Esophagus muscularis mucosa (tissue), 4 donors: ENCODE measurements at places on chromosomes 12 and 14. TPM values are rescaled to one million over a fixed set of nuclear protein-coding genes. Genes with fewer than 3 reads are reported as not detected.

The STON2 gene
- total RNA-seq: 8.7 TPM

GRCh38 chr14:78488938-78489337 is 318.8 kb downstream of the NRXN3 start:
- no peak for DNase-seq

DNA sequence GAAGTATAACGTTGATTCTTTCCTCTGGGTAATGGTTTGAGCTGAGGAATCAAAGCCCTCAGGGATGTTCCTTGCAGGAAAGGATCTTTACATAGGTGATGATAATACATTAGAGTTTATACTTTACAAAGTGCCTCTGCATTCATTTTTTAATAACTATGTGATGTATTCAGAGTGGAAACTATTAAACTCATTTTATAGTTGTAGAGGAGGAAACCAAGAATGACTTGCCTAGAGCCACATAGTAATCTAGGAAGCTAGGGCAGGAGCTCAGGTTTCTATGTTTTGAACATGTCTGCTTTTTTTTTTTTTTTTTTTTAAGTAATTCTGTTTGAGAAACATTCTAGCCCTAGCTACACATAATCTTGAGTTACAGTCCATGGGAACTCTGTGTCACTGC is 117.3 kb downstream of the TXNDC16 start:
- no peak for DNase-seq

The PZP gene
- not detected for total RNA-seq

The SERPINA1 gene
- total RNA-seq: 2.3 TPM

GRCh38 chr14:20204721-20205120 is 14.0 kb downstream of the OR11G2 start:
- no peak for DNase-seq

The ADAM21 gene
- total RNA-seq: not detected

The NPAS3 gene
- 7.3 TPM for total RNA-seq

- no peak for DNase-seq
Measured at GRCh38 chr12:119179335-119180021, 747 bp downstream of the HSPB8 start.

DNA sequence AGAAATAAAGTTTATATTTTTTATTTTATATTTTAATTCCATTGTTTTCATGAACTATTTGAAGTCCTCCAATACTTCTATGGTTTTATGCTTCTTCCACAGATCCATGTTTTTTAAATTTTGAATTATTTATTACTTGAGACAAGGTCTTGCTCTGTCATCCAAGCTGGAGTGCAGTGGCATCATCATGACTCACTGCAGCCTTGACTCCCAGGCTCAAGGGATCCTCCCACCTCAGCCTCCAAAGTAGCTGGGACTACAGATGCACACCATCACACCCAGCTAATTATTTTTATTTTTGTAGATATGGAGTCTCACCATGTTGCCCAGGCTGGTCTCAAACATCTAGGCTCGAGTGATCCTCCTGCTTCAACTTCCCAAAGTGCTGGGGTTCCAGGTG is 28.8 kb upstream of the DLGAP5 start:
- no peak for DNase-seq

The PMEL gene
- not detected for total RNA-seq

GRCh38 chr12:49626169-49626835 is 2.9 kb downstream of the PRPF40B start:
- DNase-seq: no peak

DNA sequence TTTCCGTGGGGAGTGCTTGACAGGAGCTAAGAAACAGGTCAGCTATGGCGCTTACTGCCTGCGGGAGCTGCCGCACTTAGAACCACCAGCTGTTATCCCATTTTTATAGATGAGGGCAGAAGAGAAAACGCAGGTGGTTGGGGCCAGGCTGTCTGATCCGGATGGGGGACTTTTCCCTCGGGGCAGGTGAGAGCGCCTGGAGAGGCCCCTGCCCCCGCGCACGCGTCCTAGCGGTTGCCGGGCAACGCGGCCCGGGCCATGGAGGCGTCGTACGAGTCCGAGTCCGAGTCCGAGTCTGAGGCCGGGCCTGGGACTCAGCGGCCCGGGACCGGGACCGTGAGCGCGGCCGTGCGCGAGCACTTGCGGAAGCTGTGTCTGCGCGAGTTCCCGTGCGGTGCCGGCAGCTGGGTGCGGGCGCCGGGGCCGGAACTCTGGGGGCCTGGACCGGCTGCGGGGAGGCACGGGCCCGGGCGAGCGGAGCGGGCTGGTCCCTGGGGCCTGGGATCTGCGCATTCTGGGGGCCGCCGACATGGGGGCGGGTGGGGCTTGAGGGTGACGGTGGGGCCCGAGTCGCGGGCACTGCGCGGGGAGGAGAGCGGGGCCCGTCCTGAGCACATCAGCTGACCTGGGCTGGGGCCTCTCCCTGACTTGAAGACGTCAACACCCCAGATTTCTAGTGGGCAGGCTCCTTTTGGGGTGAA is at the start of gene LRRC43:
TSS of gene LRRC43 (plus strand) at position 237 of the 701 bp plus-strand sequence. CDS start at position 259, 22 bp downstream.
- no peak for DNase-seq

The TCL1A gene
- total RNA-seq: not detected

- no peak for DNase-seq
Measured at GRCh38 chr12:57104292-57104910, 6.8 kb downstream of the STAT6 start.

DNA sequence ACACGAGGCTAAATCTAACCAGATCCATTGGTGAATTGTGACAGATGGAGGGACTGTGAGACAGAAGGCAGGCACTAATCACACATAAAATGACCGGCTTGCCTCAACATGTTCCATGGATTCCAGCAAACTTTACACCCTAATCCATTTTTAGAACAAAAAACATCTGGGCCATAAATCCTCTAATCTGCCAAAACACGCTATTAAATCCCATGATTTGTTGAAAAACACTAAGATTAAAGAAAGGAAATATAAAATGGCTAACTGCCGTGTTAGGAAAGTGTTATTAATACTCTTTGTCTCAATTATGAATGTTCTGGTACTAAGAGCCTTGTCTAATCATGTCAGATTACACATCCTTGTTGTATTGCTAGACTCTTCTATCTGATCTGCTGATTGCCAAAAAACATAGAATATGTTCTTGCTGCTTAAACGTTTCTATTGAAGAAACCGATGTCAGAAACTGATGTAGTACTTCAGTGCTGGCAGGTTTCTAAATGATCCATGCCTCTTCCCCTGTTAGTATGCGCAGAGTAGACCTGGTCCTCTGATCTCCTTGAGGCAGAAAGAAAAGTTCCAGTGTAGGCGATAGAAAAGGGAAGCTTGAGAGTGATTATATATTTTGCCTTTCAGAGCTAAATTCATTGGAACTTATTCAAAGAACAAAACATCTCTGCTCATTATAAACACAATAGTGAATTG is 384.9 kb downstream of the SOX5 start:
- DNase-seq: no peak

DNA sequence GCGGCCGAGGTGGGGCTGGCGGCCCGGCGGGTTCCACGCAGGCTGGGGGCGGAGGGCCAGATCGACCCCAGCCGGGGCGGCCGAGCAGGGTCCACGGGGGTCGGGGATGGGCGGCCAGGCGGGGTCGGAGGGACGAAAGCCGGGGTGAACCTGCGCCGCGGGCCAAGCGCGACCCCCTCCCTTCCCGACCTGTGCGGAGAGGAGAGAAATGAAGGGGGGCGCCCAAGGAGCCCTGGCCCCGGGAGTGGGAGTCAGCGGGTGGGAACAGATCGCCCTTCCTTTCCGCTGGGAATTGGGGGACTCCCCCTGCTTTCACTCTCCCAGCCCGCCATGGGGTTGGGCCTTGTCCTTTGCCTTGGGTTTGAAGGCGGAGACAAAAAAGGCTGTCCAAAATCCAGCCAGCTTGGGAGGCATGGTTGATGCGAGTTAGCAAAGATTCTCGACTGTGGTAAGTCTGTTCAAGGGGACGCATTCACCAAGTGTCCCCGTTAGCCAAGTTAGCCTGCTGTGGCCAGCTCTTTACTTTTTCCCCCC is 559 bp upstream of the CKAP4 start:
- no peak for DNase-seq

DNA sequence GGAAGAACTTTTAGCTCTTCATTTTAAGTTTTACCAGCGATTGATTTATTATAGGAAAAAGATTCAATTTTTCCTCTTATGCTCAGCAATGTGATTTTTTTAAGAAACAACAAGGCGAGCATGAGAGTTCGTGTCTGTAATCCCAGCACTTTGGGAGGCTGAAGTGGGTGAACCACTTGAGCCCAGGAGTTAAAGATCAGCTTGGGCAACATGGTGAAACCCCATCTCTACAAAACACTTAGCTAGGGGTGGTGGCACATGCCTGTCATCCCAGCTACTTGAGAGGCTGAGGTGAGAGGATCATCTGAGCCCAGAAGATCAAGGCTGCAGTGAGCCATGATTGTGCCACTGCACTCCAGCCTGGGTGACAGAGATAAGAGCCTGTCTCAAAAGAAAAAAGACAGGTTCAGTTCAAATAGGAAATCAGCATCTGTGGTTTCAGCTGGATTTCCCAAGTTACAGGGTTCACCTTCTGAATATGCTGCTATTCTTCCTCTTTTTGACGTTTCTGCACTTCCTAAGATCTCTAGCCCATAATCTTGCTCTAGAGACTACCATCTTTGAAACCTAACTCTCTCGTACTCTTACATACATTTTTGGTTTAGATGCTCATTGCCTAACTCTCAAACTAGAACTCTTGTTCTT is 274.7 kb downstream of the SEC23A start:
- no peak for DNase-seq

The EXOC3L4 gene
- total RNA-seq: 1.3 TPM
